ENCODE measurements at places on chromosomes 6 and 20.

GRCh38 chr6:63268574-63268973 is 51.2 kb downstream of the LGSN start:
- no peak for DNase-seq

- no peak for DNase-seq
Observed at GRCh38 chr20:53734006-53734688, 140.5 kb upstream of the ZNF217 start.

DNA sequence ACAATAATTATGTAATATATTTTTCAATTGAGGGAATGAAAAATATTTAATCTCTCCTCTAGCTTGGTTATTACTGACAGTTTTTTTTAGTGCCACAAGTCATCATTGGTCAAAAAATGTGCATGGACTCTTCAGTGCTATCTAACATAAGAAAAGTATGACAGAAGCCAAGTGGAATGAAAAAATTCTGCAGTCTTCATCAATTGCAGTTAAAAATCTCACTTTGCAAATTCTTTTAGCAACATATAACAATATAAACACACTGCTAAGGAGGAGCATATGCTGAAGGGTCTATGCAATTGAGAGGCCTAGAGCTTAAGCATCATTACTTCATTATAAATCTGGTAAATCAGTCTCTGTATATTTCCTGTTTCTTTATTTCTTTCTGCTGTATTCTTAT is 175.1 kb downstream of the ARHGAP18 start:
- DNase-seq = no peak

GRCh38 chr20:11906626-11907480 is 10.8 kb upstream of the BTBD3 start:
- no peak for DNase-seq

DNA sequence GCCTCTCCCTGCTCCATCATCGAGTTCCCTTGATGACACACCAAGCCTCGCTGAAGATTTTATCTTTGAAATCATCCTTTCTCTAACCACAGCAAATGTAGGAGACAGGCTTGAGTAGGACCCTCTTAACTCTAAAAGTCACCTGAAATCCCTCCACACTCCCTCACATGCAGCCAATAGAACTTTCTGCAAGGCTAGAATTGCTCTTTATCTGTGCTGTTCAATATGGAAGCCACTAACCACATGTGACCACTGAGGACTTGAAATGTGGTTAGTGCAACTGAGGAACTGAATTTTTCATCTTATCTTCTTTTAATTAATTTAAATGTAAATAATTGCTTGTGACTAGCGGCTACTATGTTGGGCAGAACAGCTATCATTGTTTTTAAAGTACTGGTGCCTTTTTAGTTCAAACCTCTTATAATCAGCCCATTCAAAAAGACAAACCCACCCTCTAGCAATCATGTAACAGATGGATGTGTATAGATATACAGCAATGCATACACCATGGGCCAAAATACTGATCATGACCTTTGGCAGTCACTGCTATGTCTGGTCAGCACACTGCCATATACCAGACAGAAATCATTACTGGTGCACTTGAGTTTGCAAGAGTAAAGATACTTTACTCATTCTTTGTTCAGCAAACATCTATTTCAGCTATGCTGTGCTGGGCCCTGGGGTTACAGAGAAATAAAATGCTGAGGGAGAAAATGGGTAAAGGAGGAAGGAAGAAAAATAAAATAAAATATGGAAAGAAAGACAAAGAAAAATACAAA is 50.0 kb downstream of the GFOD1 start:
- no peak for DNase-seq

- no peak for DNase-seq
Observed at GRCh38 chr20:57648878-57649616, 28.8 kb upstream of the ZBP1 start.

DNA sequence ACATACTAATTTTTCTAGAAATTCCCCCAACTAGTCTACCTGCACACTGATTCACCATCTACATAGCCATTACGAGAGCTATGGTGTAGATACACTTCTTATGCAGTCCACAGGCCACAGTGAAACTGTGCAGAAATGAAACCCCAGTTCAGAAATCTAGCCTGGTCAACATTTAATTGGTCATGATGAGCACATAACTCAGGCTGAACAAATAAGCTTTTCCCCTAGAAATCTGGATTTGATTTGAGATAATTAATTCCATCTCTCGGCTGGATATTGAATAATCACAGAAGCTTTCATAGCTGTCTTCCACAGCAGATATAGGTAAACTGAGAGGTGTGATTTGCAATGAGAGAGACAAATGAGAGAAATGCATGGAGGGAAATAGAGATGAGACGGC is 22.6 kb upstream of the TINAG start:
- no peak for DNase-seq

DNA sequence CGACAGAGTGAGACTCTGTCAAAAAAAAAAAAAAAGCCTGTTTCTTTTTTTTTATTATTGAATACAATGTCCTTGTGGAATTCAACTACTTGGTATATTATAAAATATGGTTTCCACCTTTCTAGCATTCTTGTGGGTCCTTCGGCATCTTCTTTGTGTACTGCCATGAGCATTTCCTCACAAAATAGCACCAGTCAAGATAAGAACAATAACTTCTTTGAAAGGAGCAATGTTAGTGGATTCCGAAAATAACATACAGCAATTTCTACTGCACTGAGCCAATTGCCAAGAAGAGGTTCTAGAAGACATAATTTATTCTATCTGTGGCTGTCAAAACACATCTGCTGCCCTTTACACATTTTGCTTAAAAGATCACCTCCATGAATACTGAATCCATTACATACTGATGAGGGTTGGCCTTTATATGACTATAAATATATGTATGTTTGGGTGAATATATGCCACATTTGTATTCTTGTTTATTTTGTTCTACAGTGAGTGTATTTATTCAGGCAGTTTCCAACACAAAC is 19.1 kb upstream of the SPTLC3 start:
- no peak for DNase-seq

DNA sequence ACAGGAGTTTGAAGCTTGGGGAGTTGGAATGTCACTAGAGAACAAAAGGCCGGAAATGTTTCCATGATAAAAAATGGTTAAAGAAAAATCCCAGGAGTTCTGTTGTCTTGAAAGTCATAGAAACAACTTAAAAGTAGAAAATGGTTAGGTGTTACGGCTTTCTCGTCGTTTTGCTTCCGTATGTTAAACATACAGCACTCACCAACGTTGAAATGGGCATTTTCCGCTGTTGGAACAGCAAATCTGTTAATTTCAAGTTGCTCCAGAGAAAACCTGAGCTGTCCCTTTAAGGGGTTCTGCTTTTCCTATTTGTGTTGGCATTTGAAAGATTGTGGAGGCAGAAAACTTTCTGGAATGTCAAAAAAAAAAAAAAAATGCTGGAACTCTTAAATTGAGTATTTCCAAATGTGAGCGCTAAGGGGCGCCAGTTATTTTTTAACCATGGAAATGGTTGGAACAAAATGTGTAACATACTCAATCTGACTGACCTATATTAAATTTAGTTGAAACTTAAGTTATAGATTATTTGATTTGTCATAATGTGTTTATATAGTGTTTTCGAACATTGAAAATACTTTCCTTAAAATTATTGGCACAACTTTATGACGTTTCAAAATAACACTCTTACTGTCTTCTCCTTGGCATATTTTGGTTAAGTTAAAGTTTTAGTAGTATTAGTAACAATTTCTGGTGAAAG is 2.2 kb downstream of the QKI start:
- no peak for DNase-seq

DNA sequence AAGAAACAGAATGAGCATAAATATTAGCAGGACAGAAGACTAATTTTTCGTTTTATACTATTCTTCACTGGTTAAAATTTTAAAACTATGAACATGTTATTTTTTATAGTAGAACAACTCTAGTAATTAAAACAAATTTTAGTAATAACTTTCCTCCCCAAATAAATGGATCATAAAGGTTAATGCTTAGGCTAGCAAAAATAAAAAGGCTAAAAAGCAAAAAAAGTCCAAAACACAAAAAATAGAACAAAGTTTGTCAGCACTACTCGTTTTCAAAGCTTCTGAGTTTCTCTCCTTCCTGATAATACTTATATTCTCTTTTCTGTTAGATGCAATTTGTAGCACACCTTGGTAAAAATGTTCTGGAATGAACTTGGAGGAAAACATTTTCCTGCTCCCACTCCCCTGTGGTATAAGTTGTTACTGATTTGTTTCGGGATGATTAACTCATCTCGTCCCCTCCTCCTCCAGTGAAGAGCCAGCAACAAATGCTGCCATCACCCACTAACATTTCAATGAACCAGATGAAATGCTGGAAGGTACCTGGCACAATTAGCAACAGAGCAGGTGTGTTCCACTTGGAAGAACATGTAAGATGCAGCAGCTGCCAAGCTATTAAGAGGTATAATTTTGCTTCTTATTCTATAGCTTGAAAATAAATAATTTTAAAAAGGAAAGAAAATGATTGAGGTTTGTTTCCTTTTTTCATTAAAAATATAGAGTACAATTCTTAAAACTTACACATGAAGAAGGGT is 130.5 kb downstream of the MYB start:
- DNase-seq = no peak

DNA sequence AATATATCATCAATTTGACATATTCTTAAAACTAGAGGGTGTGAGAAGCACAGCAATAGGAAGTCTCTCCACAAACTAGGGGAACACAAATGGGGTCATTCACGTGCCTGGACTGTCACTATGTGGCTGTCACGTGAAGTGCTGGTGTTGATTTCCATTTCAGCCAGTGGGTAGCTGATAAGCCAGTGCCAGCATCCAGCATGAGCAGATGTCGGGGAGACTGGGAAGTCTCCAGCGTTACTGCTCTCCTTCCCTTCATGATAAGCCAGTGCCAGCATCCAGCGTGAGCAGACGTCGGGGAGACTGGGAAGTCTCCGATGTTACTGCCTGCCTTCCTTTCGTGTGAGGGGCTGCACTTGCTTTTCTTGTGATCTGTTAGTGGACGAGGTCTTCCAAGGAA is 5.6 kb upstream of the SLC17A9 start:
- no peak for DNase-seq

GRCh38 chr6:28838289-28838633 is 85.5 kb downstream of the TRIM27 start:
- no peak for DNase-seq

- no peak for DNase-seq
Observed at GRCh38 chr6:31742894-31743293, 3.1 kb downstream of the MSH5 start.

DNA sequence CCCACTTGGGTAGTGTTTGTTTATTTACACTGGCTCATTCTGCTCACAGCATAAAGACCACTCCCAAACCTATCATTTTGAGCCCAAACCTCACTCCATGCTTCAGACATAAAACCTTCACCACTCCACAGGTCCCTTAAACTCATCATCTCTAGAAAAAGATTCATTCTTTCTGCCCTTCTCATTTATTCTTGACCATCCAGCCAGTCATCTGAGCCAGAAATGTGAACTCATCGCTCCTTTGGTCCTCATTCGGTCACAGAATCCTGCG is 12.4 kb downstream of the TPMT start:
- no peak for DNase-seq

GRCh38 chr6:1481286-1481685 is 91.9 kb downstream of the FOXF2 start:
- no peak for DNase-seq

DNA sequence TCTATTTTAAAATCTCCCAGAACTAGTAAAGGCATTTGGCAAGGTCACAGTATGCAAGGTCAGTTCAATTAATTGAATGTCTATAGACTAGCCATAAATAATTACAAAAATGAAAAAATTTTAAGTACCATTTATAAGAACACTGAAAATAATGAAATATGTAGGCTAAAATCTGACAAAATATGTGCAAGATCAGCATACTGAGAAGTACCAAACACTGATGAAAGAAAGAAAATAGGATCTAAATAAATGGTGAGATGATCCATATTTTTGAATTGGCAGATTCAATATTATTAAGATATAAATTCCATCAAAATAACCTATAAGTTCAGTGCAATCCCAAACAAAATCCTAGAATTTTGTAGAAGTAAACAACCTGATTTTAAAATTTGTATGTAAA is 28.0 kb upstream of the NELFCD start:
- DNase-seq = no peak

DNA sequence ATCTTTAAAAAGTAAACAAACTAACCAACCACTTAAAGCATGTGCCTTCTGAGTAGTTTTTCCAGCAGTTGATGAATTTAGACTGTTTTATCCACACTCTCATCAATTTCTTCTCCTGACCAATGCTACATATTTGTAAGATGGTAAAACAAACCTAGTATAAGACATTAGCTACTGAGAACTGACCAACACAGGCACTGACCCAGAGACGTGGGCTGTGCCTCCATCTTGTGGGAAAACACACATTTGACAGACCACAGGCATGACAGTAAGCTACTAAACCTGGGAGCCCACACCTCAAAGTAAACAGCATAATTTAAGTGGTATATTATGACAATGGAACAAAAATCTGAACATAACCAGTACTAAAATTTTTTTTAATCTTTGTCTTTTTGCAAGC is 121.4 kb upstream of the NRSN1 start:
- no peak for DNase-seq

DNA sequence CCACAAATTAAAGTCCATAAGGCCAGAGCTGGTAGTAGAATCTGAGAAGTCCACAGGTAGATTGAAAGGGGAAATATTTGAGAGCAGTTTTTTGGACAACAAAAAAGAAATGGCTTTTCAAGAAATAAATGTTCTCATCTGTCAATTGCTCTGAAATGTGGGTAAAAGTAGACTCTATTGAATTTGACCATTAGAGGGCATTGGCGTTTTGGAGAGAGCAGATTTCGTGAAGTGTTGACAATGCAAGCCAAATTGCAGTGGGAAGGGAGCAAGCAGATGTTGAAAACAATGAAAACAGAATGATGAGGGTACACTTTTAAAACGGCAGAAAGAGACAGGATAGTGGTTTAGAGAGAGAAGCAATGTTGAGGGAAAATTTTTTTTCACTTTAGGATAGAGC is 149.1 kb upstream of the FAM83B start:
- no peak for DNase-seq

DNA sequence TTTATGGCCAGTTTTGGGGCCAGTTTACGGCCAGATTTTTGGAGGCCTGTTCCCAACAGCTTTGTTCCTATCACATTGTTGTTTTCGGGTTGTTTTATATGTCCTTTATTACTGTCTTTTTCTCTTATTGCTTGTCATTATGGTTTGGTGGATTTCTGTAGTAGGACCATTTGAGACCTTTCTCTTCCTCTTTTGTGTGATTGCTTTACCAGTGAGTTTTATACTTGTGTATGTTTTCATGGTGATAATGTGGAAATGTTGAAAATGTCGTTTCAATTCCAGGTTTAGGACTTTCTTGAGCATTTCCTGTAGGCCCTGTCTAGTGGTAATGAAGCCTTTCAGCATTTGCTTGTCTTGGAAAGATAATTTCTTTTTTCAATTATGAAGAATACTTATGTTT is 17.8 kb downstream of the HLA-B start:
- no peak for DNase-seq

GRCh38 chr6:156727715-156728385 is 49.3 kb upstream of the ARID1B start:
- no peak for DNase-seq

- DNase-seq = no peak
Observed at GRCh38 chr20:1964659-1965405, 29.0 kb downstream of the PDYN start.

- DNase-seq = no peak
Observed at GRCh38 chr6:110053395-110054240, 75.5 kb downstream of the GPR6 start.

GRCh38 chr20:16898433-16898832 is 150.3 kb downstream of the OTOR start:
- no peak for DNase-seq
